NCI-H774 (cell line): ENCODE measurements at places on chromosomes 16 and 17.

DNA sequence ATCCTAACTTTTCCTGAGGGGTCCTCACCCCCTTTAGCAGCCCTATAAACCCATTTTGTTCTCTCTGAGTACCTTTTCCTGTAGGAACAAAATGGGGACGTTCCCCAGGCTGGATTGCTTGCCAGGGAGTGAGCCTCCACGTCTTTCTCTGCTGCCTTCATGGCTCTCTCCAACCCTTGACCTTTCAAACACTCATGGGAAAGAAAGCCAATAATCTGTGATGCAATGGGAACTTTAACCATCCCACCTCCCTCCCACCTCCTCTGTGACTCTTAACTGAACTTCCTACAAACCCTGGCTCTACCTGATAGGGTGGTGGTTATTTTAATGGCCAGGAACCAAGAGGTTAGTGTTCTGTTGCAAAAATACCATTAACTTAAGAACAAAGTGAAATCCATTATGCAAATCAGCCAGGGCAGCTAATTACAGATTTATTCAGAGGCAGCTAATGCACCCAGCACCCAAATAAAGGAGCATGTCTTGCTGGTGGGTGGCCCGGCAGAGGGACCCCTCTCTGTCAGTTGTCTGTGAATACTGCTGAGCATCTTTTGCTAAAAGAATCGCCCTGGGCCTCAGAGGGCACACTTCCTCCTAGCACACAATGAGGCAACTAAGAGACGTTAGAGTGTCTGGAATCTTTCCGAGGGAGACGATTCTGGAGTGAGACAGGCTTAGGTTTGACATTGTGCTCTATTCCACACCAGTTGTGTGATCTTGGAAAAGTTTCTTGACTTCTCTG, 3.0 kb downstream of the PIPOX start:
- no peak for DNase-seq

GRCh38 chr16:50323335-50324011, 45.3 kb downstream of the BRD7 start:
- DNase-seq: no peak

DNA sequence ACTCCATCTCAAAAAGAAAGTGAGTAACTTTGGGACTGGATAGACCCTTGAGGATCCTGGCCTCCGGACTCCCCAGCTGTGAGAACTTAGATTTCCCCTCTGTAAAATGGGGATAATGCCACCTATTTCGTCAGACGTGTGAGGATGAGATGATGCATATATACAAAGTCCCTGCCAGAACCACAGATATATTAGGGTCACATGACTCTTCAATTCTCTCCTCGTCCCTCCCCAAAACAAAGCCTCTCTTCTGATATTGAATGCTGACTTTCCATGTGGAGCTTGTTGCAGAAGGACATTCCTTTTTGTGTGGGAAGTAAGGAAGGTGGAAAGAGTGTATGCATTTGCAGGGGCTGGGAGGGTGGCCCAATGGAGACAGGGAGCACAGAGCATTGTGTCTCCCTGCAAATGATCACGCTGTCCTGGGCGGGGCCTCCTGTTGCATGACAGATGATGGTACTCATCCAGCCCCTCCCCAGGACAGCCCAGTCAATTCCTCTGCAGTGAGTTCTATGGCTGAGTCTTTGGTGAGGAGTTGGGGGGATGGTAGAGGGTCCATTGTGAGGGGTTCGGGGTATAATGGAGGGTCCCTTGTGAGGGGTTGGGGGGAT, 35.1 kb upstream of the MGAT5B start:
- no peak for DNase-seq

GRCh38 chr17:49482144-49482817, 12.8 kb upstream of the NGFR start:
- no peak for DNase-seq

DNA sequence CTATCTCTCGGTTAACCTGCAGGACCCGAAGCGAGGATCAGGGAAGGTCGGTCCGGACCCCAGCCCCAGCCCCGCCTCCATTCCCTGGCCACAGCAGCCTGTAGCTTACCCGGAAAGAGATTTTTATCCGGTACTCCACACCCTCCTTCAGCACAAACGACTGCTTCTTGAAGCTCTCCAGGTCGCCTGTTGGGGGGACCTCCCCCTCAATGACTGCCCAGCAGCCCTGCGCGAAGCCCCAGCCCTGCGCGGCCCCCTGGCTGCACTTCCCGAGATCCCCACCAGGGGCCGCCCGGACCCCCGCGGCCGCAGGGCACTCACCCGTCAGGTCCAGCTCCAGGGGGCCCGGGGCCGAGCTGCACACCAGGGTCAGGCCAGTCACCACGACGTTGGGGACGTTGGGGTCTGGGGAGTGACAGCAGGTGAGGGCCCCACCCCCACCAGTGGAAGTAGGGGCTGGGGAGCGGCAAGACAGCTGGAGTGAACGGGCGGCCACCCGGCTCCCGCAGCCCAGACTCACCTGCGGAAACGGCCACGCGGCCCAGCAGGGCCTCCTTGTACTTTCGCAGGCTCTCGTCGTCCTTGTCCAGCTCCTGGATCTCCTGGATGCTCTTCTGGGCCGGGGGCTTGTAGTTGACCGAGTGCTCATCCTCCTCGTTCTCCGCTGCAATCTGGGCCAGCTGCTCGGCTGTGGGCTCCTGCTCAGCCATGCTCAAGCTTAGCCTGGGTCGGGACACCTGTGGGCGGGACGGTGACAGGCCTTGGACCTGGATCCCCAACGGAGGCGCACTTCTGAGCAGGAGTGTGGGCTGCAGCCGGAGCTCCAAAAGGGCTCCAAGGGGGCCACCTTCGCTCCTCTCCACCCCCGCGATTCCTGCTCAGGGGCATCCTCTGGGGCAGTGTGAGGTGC, 1.7 kb downstream of the ARHGDIA start:
- DNase-seq: no peak

- no peak for DNase-seq
Observed at GRCh38 chr17:66654106-66654740, 180.7 kb upstream of the CACNG5 start.
